ENCODE measurements at places on chromosomes 7 and 10.

DNA sequence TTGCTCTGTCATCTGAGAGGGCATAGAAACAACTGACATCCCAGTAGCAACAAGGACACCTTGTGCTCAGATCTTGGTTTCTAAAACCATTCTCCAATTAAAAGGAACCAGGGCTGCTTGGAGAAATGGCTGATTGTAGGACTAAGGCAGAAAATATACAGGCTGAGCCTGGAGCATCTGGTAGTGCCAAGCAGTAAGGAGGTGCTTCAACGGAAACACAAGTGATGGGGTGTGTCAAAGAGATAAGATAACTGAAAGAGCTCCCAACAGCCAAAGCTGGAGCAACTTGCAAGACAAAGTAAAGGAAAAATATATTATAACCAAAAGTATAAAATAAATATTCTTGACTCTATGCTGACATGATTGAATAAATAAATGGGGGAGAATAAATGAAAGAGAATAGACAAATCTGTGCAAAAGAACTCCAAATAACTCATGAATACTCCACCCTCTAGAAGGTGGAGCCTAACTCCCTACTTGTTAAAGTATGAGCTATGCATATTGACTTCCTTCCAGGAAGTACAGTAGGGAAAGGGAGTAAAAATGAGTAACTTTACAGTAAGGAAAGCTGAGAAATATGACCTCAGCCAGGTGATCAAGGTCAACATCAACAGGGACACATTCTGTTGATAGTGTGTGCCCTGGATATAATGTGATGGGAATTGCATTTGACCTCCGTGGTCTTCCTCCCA lies 162.4 kb downstream of the NOC3L start:
- DNase-seq: no peak

GRCh38 chr7:32204361-32205018 lies 134.3 kb upstream of the PDE1C start:
- no peak for DNase-seq

DNA sequence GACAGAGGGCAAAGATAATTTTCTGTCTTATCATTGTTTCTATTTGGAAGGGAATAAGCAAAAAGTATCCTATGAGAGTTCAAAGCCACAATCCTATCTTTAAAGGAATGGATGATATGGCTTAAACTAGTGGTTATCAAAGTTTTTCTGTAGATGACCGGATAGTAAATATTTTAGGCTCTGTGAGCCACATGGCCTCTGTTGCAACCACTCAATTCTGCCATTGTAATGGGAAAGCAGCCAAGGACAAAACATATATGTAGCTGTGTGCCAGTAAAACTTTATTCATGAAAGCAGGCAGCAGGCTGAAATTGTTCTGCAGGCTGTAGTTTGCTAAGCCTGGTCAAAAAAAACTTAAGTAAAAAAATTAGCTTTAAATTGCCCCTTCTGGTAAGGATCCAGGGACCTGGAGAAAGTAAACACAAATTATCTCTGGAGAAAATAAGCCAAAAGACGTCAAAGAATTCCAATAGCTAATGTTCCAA lies 73.3 kb downstream of the THSD7A start:
- no peak for DNase-seq

DNA sequence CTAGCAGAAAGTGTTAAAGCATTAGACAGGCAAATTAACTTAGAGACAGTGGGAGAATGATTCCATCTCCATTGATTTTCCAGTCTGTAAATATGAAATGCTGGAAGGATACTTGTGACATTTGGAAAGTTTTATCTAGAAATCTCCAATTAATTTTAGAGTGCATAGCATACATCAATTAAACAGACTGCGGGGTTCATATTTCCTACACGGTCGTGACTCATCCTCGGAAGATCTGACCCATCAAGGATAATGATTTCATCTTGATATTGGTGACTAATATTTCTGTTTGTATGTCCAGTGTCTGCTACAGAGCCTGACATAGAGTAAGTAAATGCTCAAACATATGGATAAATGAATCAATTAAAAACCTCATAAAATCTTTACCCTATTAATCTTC lies 474.9 kb downstream of the KCNMA1 start:
- no peak for DNase-seq

- no peak for DNase-seq
Measured at GRCh38 chr7:123528265-123528664, 6.1 kb downstream of the IQUB start.

- no peak for DNase-seq
Measured at GRCh38 chr7:35035511-35035961, 1.7 kb downstream of the DPY19L1 start.

- DNase-seq: no peak
Measured at GRCh38 chr10:79413196-79413595, 32.2 kb downstream of the ZCCHC24 start.

DNA sequence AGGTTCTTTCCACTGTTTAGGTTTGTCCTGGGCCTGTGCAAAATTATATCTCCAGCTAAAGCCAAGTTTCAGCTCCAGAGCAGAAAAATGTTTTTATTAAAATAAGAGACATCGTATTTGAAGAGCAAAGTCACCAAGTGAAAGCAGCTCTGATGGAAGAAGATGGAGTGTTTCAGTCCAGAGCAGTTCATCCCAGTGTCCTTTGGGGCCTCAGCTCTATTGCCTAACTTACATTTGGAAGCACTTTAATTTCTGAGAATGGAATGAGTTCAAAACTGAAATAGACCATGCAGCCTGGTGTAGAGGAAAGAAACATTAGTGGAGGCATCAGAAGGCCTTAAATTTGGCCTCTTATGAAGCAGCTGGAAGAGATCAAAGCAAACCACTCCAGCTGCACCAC lies 545.2 kb downstream of the SORCS1 start:
- DNase-seq: no peak

DNA sequence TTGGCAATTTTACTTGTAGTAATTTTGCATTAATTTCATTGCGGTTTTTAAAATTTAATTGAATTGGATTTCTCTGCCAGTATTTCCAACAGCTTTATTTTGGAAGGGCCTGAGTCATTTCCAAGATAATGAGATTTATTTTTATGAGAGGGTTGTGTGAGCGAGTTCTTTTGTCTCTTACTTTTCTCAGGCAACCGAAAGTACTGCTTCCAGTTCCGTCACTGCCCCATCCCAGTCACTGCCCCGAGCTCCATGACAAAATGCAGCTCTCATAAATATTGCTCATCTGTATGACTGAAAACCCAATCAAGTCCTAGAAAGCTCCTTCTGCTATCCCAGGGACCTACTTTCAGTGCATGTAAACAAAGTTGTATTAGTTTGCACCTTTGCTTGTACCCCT lies 468.4 kb upstream of the SEMA3D start:
- DNase-seq: no peak

DNA sequence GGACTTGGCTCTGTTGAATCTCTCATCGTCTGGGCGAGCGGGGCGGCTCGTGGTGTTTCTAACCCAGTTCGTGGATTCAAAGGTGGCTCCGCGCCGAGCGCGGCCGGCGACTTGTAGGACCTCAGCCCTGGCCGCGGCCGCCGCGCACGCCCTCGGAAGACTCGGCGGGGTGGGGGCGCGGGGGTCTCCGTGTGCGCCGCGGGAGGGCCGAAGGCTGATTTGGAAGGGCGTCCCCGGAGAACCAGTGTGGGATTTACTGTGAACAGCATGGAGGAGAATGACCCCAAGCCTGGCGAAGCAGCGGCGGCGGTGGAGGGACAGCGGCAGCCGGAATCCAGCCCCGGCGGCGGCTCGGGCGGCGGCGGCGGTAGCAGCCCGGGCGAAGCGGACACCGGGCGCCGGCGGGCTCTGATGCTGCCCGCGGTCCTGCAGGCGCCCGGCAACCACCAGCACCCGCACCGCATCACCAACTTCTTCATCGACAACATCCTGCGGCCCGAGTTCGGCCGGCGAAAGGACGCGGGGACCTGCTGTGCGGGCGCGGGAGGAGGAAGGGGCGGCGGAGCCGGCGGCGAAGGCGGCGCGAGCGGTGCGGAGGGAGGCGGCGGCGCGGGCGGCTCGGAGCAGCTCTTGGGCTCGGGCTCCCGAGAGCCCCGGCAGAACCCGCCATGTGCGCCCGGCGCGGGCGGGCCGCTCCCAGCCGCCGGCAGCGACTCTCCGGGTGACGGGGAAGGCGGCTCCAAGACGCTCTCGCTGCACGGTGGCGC lies at the start of gene EN2:
TSS of gene EN2 (plus strand) at position 19 of the 767 bp plus-strand sequence. CDS start at position 268, 249 bp downstream.
- no peak for DNase-seq

GRCh38 chr7:135365721-135366120 lies 132.1 kb downstream of the STRA8 start:
- no peak for DNase-seq

GRCh38 chr10:103111918-103112877 lies 80.9 kb downstream of the NT5C2 start:
- DNase-seq: no peak

DNA sequence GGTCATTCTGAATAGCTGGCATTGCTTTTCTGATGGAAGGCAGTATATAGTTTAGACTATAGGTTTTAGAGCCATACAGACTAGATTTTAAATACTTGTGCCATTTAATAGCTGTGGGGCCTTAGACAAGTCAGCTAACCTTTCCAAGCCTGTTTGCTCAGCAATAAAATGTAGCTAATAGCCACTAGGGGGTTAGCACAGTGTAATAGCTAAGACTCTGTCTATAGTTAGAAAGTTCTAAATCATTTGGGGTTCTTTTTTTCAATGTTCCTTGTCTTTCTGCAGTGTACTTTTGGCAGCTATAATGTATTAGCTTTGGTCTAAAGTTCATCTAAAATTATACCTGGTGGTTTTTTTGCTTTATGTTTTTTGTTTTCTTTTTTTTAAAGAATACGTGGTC lies 7.5 kb upstream of the KIFBP start:
- DNase-seq: no peak

- no peak for DNase-seq
Measured at GRCh38 chr10:19209319-19209718, 160.7 kb downstream of the MALRD1 start.

- no peak for DNase-seq
Measured at GRCh38 chr10:114046087-114046458, 2.4 kb downstream of the ADRB1 start.

DNA sequence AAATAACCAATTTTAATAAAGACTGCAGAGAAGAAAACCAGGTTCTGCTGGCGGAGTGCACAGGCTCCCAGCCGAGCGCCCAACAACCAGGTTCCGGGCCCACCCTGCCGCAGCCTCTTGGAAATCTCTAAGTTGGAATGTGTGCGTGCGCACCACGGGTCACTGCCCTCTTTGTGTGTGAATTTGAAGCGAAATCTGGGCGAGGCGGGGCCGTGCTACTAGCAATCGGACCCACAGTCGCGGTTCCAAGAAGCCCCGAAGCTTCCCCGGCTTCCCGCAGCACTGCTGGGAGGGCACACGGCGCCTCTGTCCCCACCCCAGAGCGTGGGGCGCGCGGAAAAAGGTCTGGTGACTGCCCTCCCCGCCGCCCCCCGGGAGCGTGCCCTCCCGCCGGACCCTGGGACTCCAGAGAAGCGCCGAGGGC lies 666 bp upstream of the MAP3K8 start:
- no peak for DNase-seq

GRCh38 chr7:152085131-152085530 lies 59.7 kb downstream of the GALNT11 start:
- no peak for DNase-seq

- no peak for DNase-seq
Measured at GRCh38 chr10:95405655-95406054, 114.9 kb upstream of the PDLIM1 start.

- no peak for DNase-seq
Measured at GRCh38 chr10:75319274-75319673, 82.3 kb downstream of the ZNF503 start.

- DNase-seq: no peak
Measured at GRCh38 chr7:95095259-95095965, 188.0 kb downstream of the PPP1R9A start.

- no peak for DNase-seq
Measured at GRCh38 chr10:88944813-88945212, 7.8 kb downstream of the ACTA2 start.

- DNase-seq: no peak
Measured at GRCh38 chr7:54823776-54824175, 64.8 kb upstream of the SEC61G start.

GRCh38 chr7:69762821-69763352 lies 164.6 kb downstream of the AUTS2 start:
- DNase-seq: no peak

GRCh38 chr7:489876-490275 lies 29.8 kb downstream of the PDGFA start:
- no peak for DNase-seq

- DNase-seq: peak; percentile 43
Measured at GRCh38 chr10:101012525-101013364, 13.1 kb downstream of the LZTS2 start.

DNA sequence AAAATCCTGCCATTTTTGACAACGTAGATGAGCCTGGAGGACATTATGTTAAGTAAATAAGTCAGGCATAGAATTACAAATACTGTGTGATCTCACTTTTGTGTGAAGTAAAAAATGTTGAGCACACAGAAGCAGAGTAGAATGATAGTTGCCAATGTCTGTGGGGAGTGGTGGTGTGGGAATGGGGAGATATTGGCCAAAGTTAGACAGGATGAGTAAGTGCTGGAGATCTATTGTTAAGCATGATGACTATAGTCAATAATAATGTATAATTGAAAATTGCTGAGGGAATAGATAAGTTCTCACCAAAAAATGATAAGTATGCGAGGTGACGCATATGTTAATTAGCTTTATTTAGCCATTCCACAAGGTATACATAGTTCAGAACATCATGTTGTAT lies 92.0 kb downstream of the GPR85 start:
- DNase-seq: no peak

DNA sequence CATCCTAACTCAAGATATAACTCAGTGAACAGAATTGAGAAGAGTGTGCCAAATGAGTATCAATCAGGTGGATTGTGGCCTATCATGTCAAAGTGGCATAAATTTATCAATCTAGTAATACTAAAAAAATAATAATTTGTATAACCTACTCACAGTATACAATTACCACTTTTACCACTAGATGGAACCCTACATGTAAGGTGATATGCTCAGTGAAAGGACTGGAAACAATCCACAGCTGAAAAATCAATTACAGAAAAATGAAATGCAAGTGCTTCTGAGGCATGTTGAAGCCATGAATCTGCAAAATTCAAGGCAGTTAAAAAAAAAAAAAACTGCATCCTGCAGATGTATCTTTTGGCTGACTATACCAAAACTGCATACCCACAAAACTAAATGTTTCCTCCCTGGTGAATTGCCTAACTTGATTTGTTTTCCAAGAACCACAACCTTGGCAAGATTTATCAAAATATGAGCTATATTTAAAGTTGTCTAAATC lies 13.9 kb downstream of the ARHGAP19 start:
- no peak for DNase-seq

DNA sequence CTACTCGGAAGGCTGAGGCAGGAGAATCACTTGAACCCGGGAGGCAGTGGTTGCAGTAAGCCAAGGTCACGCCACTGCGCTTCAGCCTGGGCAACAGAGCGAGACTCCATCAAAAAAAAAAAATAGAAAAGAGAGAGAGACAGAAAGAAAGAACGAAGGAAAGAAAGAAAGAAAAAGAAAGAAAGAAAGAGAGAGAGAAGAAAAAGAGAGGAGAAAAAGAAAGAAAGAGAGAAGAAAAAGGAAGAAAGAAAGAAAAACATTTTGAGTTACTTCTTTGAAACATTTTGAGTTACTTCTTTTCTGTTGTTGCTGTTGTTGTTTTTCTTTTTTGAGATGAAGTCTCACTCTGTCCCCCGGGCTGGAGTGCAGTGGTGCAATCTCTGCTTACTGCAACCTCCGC lies 2.4 kb upstream of the MKI67 start:
- DNase-seq: no peak

All from stimulated activated CD4-positive, alpha-beta T cell treated with anti-CD3 and anti-CD28 coated beads, TNF-alpha, amount 100 ng/mL, for 1 hour (primary cell).